ENCODE measurements at places on chromosomes 1 and 21.
A peak's percentile ranks its signal among the peaks of the same experiment; 100 is the strongest.

- DNase-seq = no peak
These were observed 208.9 kb upstream of the C1orf174 start for GRCh38 chr1:4108758-4109627.

- DNase-seq = no peak
These were observed 121.4 kb downstream of the RNF220 start for GRCh38 chr1:44526295-44527073.

GRCh38 chr1:19023787-19024186, 67.3 kb upstream of the IFFO2 start:
- DNase-seq = no peak

DNA sequence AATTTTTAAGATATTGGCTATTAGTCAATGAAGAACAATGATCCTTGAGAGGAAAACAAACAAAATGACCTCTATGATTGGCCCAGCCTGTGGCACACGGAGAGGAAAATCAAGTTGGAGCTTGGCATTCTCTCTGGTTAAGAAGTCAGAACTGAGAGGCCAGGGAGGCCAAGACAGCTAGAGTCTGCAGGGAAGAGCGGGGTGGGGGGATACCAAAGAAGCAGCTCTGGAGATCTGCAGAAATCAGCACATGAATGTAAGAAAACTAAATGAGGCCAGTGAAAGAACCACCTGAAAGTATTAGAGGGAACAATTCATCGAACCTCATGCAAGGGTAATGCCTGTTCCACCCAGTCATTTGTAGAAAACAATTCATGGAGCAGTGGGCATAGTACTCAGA, 23.8 kb upstream of the C1orf115 start:
- no peak for DNase-seq

DNA sequence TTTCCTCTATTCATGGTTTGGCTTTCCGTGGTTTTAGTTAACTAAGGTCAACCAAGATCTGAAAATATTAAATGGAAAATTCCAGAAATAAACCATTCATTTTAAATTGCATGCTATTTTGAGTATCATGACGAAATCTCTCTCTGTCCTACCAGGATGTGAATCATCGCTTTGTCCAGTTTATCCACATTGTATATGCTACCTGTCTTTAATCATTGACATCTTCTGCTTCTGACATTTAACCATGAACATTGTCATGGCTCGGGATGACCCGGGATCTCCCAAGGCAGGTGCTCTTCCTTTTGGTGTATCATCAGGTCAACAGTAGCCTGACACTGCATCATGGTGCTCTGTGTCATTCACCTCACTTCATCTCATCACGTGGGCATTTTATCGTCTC, 125.5 kb upstream of the HNRNPU start:
- DNase-seq = no peak

- DNase-seq = no peak
These were observed 325.7 kb downstream of the HHAT start for GRCh38 chr1:210654176-210654981.

DNA sequence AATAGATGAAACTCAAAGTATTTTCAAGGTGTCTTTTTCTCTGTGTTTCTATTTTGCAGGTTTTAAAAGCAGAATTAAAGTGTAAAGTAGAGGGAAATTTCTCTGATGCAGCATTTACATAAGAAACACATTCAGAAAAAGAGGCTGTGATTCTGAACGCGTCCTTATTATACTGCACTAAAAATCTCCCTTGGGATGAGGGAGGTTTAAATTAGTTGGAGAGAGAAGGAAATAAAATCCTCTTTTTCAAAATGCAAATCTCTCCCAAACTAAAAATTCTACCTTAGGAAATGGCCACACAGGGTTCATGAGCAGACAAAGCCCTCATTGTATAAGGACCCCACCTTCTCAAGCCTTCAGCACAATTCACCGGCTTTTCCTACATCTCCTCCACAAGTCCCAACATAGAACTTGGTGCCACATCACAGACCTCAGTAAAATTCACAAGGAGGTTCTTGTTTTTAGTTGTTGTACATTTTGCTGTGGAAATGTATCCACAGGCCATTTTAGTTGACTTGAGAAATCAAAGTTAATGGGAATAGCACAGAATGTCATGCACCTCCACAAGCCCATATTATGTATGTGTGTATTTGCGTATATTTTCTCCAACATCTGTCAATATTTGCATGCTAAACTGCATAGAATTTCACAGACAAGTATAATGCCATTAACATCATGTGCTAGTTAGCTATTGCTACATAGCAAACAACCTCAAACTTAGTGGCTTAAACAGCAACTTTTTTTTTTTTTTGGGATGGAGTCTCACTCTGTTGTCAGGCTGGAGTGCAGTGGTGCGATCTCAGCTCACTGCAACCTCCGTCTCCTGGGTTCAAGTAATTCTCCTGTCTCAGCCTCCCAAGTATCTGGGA, 59.8 kb downstream of the MAB21L3 start:
- no peak for DNase-seq

- DNase-seq = peak; percentile 49
These were observed 3.0 kb upstream of the MDM4 start for GRCh38 chr1:204513117-204513716.

DNA sequence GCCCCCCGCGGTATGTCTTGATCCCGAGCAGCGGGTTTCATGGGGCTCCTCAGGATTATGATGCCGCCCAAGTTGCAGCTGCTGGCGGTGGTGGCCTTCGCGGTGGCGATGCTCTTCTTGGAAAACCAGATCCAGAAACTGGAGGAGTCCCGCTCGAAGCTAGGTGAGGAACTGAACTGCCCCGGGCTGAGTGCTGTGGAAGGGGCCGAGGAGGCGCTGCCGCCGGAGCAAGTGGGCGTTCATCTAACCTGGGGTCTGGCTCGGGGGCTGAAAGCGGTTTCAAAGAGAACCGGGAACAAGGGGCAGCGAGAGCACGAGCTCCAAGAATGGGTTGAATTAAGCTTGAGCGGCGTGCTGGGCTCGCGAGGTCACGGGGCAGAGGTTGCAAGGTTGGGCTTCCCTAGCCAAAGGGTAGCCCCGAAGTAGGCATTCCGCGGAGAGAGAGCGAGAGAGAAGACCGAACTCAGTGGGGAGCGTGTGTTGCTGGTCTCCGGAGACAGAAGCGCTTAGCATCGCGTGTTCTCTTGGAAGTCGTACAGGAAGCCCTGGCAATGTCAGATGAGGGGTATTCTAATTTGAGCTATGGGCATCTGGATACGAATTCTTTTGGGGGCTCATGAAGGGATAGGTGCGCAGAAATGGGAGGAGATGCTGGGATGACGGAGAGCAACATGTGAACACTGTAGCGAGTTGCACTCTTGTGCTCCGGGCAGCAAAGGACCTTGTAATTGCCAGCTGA, 732 bp downstream of the HS2ST1 start:
- DNase-seq = peak; percentile 47

- no peak for DNase-seq
These were observed 6.6 kb downstream of the PEX10 start for GRCh38 chr1:2405588-2406295.

DNA sequence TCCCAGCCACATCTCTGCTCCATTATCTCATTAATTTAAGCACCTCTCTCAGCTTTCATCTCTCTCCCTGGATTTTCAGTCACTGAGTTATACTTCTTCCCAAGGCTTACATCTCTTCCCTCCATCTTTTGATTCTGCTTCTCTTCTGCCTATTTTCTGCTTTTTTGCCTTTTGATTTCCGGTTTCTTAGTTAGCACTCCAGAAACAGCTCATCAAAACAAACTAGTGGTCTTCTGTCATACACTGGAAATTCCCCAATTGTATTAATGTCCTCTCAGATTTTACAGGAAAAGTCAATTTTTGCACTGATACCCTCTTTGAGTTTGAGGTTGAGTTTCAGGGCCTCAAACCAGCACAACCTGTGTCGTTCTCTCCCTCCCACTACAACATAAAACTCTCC, 1.5 kb downstream of the LCE3E start:
- no peak for DNase-seq

GRCh38 chr1:76543495-76543894, 323.8 kb upstream of the ST6GALNAC5 start:
- DNase-seq = no peak

DNA sequence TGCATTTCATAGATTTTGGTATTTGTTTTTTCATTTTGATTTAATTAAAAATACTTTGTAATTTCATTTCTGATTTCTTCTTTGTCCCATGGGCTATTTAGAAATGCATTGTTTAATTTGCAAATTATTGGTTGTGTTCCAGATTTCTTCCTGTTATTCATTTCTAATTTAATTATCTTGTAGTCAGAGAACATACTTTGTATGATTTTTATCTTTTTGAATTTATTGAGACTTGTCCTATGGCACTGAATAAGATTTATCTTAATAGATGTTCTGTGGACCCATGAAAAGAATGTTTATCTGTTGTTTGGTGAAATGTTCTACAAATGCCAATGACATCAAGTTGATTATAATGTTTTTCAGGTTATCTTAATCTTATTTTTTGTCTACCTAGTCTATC, 16.1 kb upstream of the TRABD2B start:
- DNase-seq = no peak

- DNase-seq = peak; percentile 36
These were observed 3.3 kb upstream of the SSBP3 start for GRCh38 chr1:54409156-54410142.

DNA sequence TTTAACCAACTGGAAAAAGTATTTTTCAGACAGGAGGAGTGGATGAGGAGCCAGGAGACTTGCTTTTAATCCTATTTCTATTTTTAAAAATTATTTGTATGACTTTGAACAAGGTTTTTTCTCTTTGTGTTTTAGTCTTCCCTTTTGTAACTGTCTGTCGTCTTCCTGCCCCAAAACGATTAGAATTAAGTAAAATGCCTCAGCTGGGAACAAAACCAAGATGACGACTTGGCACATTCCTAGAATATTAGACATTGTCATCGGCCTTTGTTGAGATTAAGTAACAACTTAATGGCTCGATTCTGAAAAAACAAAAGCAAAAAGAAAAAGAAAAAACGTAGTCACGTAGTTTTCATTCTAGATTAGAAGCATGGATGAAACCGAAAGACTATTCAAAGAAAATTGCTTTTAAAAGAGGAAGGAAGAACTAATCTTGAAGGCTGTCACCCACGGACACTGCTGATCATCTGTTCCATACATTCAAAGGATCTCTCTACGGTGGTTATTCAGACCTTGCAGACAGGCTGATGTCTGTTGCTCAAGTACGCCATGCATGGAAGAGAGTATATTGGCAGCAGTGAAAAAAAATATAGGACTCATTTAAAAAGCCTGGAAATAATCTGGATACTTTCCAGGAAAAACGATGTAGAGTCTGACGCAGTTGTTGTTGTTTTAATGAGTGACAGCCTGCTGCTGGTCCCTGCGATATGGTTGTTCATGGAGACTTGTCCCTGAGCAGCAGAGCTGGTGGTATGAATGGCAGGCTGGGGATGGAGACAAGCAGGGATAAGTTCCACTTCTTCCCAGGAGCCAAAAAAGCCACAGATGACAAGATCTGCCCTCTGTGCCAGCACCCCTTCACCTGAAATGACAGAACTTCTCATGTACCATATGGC, 16.8 kb downstream of the GNG4 start:
- DNase-seq = no peak

- no peak for DNase-seq
These were observed 332.3 kb downstream of the COL11A1 start for GRCh38 chr1:102776071-102776470.

- DNase-seq = no peak
These were observed 77.4 kb downstream of the ACBD6 start for GRCh38 chr1:180424848-180425457.

DNA sequence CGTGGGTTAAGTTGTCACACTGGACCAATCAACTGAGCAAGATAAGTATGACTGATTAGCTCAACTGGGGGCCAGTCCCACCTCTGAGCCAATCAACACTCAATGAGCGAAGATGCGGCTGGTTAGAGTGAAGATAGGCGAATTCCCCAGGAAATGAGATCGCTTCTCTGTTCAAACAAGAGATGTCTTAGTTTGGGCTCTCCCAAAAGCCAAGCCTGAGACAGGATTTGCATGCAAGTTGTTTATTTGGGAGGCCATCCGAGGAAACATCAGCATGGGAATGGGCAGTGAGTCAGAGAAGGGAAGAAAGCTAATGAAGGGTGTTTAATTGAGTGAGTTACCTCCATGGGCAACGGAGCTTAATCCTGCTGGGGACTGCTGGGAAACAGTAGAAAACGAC, 4.9 kb upstream of the GJB5 start:
- DNase-seq = no peak

DNA sequence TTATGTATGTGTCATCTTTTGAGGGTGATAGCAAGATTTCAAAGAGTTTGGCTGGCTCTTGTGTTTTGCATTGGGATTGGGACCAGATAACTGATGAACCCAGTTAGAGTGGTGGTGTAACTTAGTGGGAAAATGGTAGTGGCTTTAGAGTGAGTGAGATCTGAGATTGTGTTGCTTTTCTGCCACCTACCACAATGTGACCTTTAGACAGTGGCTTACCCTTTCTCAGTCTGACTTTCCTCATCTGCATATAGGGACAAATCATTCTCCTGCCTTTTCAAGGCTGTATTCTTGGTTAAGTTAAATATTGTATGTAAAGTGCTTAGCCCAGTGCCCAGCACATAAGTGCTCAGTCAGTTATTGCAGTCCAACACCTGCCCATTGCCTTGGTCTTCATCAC, 31.3 kb downstream of the CENPF start:
- DNase-seq = no peak

DNA sequence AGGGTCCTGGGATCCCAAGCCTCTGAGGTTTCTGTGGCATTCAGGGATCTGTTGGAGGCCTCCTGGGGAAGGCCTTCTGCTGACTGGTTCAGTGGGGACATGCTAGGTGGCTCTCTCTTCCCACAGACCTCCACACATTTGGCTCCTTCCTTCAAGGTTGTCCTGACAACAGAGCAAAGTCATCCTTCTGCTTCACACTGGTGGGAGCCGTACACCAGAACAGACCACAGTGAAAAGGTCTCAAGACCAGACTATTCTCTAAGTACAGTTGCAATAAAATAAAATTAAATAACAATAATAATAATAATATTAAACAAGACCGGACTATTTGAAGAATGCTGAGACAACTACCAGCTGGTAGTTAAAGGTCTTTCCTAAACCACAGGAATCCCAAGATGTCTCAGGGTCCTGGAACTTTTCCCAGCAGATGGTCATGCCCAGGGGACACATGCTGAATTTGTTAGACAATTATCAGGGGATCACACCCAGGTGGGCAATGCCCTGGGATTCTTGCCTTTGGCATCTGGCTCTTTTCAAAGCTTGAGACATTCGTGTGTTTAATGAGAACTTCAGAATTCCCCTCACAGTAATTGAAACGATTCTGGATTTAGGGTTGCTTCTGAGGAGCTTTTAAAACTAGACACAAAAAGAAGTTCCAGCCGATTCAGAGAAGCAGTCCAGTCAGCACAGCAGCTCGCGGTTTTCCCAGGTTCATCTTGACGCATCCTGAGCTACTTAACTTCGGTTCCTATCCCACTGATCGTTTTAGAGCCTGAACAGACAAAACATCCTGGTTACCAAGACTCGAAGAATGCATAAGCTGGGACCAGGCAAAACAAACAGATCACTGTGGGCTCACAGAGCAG, 22.9 kb downstream of the HTR1D start:
- no peak for DNase-seq

Data from stimulated activated CD4-positive, alpha-beta T cell treated with anti-CD3 and anti-CD28 coated beads, Interleukin-2, amount 100 ng/mL, for 24 hours (primary cell).